ENCODE measurements at places on chromosomes 7 and 10.

DNA sequence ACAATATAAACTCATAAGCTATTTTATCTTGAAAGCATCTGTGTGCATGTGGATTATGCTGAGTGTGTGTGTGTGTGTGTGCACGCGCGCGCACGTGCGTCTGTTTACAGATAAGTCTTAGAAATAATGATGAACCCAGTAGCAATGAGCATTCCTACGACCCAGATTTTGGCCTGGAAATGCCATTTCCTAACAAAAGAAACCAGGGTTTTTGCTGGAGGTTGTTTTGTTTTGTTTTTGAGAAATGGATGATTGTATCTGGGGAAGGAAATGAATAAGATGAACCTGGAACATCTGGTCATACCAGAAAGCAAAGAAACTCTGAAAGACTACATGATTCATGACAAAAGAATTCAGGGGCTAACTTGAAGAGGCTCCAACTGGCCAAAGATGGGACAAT, 22.1 kb upstream of the LMOD2 start:
- no peak for DNase-seq

GRCh38 chr10:78533098-78533497, 499.4 kb downstream of the RPS24 start:
- no peak for DNase-seq

- no peak for DNase-seq
These were observed 54.6 kb downstream of the HACD1 start for GRCh38 chr10:17562614-17563013.

DNA sequence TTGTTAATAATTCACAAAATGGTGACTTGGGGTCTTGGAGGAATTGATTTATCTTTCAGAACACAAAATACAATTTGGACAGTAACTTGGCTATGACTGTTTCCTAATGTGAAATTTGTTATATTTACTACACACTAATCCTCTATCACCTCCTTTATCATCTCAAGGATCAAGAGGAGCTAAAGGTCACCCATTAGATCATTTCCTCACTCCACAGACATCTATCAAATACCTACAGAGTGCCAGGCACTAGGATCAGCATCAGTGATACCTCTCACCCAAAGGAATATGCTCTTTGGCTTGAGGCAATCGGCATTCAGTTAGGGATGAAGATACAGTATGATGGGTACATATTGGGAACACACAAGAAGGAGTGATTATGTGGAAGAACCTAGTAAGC, 132.1 kb downstream of the INHBA start:
- DNase-seq = no peak

DNA sequence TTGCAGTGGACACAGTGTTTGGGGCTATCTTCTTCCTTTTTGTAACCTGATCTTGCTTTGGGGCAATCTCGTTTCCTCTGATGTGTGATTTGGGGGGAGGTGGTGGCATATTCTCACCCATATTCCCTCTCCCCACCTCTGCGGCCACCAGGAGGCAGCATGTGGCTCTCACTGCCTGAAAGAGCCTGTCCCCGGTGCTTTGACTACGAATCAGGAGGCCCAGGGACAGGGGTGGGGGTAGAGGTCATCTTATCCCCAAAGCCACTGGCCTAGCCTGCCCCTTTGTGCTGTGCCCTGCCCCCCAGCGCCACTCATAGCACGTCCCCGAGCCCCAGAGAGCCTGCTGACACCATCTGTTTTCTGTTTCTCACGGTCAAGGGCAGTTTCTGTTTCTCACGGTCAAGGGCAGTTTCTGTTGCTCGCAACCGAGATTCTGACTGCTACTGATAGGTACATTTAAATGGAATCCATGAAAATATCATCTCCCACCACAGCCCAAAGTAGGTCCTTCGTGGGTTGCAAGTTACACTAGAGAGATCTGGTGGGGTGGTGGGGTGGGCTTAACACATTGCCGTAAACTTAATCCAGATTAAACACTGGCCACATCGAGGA, 28.2 kb downstream of the PHYH start:
- DNase-seq = peak; percentile 64

DNA sequence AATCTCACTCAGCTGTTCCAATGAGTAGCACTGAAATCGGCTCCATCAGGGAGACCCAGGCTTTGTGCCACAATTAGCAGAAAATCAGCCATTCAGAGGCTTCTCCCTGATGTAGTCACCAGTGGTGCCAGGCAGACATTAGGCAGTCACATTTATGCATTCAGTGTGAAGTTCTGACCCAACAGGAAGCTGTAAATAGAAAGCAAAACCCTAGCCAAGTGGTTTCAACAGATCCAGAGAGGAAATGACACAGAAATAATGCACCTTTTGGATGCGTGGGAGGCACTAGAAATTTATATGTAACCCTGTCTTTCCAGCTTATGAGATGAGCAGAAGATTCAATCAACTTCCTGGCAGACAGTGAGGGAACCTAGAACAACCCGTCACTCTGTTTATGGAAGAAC, 186.4 kb downstream of the PDE1C start:
- DNase-seq = no peak
